Activated T-helper 2 cell treated with anti-CD3 and anti-CD28 coated beads, Interferon-gamma antibody, Interleukin-2, Interleukin-4, amounts not matched to agents 10 μg/mL and 5 μg/mL and 100 μg/mL, durations not matched to agents 14 hours and 24 hours and 36 hours (primary cell): ENCODE measurements at places on chromosomes 1 and 21.

DNA sequence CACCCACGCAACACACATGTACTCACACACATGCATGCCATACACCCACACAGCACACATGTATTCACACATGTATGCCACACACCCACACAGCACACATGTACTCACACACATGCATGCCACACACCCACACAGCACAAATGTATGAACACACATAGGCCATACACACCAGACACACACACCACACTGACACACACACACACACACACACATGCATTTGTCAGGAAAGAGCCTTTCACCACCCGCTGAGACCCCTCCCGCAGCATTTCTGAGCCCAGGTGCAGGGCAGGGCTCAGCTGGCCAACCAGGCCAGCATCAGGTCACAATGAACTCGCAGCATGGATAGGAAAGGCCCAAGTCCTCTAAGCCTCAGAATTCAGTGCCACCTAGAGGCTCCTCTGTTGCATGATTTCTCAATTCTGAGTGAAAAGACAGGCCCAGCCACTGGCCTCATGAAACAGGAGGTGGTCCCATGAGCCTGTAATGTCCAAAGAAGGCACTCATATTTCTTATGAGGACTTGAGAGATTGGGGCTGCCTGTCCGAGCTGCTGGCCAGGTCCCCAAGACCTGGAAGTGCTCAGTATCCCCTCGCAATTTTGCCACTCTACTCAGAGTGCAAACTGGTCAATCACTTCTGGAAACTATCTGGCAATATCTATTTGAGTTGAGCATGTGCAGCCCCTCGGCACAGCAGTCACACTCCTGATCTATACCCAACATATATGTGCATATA, 57.3 kb downstream of the PSMG1 start:
- no peak for DNase-seq

GRCh38 chr1:176225911-176226310, 18.8 kb upstream of the COP1 start:
- DNase-seq: no peak

DNA sequence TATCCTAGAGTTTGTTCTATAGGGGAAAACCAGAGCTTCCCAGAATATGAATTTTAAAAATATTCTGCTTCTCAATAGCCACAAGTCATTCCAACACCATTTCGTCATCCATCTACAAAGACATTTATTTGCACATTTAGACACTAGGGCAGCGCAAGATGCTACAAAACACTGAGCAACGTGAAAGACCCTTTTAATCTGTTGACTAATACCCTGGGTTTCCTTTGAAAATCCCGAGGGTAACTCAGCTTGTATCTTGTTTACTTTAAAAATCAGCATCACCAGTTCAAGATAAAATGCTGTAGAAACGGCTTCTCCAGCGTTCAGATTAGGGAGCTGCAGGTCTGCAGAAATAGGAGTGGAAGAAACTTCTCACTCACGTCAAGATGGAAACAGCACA, 13.5 kb downstream of the PDPN start:
- no peak for DNase-seq

DNA sequence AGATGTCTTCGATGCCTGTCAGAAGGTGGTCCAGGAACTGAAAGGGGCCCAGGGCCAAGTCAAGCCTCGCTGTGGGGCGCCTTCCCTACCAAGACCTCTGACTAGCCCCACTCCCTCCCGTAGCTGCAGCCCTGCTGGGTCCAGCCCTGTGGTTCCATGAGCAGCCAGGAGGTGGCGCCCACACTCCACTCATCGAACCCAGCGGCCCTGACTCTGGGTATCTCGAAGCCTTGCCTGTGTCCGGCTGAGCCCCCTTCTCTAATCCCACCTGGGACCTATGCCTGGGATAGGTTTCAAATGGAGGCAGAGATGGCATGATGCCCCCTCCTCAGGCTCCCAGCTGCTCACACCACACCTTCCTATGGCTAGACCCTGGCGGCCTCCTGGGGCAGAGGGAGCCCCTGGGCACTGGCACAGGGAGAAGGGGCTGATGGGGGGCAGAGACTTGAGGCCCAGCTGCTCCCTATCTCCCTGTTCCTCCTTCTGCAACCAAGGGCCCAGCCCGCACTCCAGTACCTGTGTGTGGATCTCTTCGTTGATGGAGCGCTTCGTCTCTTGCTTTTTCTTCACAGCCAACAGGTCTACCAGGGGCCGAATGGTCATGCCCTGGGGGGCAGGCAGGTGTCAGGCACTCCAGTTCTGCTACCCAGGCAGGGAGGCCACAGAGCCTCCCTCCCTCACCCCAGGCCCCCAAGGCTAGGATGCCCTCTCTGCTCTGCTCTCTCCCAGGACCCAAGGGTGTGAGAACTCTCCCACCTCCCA, 52.0 kb downstream of the SLC9A1 start:
- peak; percentile 70 for DNase-seq

DNA sequence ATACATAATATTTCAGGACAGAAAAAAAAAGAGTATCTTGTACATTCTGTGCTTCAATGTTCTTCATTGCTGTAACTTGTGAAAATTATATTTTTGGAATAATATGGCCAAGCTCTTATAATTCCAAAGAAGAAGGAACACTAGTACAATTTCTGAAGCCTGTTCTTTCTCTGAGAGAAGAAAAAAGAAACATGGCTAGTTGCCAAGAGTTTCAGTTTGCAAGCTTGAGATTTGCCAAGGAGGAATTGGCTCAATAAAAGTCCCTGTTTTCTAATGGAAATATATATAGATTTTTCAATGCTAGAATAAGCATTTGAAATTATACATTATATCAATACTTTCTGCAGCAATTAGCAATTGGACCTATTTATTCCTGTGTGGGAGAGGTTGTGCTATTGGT, 285.2 kb upstream of the NEGR1 start:
- DNase-seq: no peak

DNA sequence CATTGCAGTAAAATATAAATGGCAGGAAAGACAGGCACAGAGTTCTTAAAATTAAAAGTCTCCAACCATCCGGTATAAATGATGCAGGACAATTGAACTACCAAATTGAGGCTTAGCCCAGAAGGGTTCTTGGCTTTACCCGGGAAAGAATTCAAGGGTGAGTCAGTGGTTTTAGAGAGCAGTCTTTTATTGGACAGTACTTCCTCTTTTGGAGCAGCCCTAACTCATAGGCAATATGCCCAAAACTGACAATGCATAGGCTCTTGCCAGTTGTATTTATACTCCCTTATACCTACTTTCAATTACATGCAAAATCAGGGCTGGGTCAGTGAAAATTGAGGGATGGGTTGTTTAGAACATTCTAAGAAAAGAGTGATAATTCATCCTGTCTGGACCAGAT, 1628.9 kb upstream of the PRMT6 start:
- DNase-seq: no peak

DNA sequence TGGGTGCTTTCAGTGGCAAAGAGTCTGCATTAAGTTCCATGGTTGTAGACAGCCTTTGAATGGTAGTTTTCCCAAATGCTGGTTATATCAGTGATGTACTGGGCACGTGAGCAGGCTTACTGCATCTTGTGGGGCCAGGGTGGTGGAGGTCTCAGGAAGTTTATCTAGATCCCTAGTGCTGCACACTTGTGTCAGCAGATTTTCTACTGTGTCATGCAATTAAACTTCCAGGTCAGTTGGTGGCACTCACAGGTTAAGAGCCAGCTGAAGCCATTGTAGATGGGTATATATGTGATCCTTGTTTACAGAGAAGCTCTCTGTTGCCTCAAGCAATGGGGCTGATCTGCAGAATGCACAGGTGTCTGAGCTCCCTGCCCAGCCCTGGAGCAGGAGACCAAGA, 33.0 kb downstream of the FOXJ3 start:
- no peak for DNase-seq

DNA sequence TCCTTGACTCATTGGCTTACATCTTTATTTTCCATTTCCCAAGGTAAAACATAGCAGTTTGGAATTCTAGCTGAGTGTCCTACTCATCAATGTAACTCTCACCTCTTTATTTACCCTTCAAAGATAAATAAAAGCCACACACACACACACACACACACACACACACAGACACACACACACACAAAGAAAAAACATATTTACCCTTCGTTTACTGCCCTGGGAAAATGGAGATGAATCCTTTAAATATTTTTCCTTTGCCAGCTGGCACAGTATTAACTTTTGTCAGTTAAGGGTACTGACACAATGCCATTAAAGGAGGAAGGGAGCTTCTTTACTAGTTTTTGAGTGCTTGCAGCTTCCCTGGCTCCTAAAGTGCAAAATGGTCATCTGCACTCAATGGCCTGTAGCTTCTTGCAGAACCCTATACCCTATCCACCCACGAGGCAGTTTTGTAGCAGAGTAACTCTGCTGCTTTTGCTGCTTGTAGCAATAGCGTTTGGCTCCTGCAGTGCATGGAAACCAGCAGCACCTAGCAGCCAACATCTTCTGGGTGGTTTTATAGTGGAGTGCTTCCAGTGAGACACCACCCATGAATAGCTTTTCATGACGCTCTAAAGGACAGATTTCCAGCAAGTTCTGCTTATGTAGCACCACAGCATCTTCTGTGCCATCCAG, 103.7 kb downstream of the HS2ST1 start:
- no peak for DNase-seq

- no peak for DNase-seq
Observed at GRCh38 chr1:202397256-202397655, 48.8 kb downstream of the PPP1R12B start.
